CD4-positive, alpha-beta T cell treated with Interleukin-6 for 4 hours (primary cell): ENCODE measurements at places on chromosomes 3 and 15.

- no peak for DNase-seq
Measured at GRCh38 chr15:73891328-73892315, 18.3 kb downstream of the TBC1D21 start.

DNA sequence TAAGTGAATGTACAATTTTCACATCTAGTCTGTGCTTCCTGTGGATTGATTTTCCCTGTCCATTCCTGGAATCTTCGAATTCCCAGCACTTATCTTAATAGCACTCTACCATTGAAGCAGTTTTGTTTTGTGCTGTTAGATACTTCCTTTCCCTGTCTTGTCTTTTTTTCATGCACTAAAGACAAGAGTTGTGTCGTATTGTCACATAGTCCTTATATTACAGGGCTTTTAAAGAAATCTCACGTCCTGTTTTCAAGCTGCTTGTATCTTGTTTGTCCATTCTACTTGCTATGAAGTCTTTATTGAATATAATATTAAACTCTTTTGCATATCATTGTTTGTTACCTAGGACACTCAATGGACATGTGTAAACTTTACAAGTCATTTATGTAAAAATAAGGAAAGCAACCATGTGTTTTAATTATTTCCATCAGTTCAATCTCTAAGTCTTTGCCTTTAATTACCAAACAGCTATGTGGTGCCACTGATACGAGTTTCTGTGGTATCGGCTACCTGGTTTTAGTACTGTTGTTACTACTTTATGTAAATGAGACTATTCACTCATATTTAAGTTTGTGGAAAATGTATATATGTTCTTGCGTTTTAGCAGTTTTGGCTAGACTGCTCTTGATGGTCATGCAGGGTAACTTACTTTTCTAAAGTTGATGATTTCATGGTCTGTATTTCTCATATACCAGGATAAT lies 10.3 kb downstream of the PIK3CA start:
- DNase-seq = no peak

DNA sequence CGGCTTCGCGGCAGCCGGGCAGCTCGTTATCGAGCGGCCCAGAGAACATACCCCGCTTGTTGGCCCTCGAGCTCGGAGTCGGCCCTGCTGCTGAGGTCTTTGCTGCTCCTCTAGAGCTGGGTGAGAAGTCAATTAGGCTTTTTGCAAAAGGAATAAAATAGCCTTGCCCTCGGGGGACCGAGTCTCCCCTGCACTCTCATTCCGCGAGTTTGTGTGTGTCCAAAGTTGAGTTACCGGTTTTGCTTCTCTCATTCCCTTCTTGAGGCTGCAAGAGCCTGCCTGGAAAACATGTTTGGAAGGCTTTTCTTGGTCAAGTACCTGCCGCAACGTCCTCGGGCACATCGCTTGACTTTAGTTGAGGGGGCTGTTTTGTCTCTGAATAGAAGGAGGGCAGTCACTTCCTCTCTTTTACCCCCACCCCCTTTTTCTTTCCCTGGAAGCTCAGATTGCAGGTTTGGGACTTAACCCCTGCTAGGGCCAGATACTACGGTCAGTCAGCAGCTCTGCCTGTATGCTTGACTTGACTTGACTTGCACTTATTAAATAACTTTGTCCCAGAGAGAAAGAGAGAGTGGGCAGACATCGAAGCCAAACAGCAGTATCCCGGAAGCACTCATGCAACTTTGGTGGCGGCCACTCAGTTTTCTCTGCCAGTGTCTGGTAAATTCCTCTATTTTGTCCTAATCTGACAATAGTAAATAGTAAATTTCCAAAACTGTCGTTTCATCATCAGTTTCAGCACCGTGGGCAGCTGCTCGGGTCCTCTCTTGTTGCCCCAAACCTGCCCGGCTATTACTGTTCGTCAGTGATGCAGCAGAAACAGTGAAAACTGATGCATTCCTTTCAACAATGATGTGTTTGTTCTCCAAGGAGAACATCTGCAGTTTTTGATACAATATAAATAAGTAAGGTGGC lies 609 bp downstream of the RNF13 start:
- peak; percentile 11 for DNase-seq

- no peak for DNase-seq
Measured at GRCh38 chr3:124824286-124824915, 62.8 kb downstream of the ITGB5 start.

- no peak for DNase-seq
Measured at GRCh38 chr3:181326637-181327223, 337.2 kb upstream of the DNAJC19 start.
